Glomerular endothelial cell (primary cell): ENCODE measurements at places on chromosomes 7 and 10. TPM values are rescaled to one million over a fixed set of nuclear protein-coding genes. Genes with fewer than 3 reads are reported as not detected.

Gene UNC5B
- total RNA-seq = 19.5 and 69.5 TPM in 2 replicates

DNA sequence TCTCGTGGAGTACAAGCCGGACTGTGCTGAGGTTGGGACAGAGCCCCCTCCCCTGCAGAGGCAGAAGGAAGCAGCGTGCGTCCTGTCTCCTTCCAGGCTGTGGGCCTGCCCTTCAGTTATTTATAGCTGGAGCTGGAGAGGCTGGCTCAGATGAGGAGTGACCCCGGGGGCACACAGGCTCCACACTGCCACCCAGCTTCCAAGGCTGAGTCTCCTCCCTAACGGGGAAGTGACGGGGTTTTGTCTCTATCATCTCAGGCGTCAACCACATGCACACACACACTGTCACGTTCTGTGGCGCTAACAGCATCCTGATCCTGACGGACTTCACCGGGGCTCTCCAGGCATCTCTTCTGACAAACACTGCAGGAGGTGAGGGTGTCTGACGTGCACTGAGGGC is 25.4 kb downstream of the AMZ1 start:
- DNase-seq = no peak

Gene DOCK4
- total RNA-seq = 112 and 150 TPM in 2 replicates

Gene OR9A2
- 0.18 TPM in 1 of 2 replicates, not detected in the other for total RNA-seq

Gene C10orf105
- total RNA-seq = not detected in 2 replicates

DNA sequence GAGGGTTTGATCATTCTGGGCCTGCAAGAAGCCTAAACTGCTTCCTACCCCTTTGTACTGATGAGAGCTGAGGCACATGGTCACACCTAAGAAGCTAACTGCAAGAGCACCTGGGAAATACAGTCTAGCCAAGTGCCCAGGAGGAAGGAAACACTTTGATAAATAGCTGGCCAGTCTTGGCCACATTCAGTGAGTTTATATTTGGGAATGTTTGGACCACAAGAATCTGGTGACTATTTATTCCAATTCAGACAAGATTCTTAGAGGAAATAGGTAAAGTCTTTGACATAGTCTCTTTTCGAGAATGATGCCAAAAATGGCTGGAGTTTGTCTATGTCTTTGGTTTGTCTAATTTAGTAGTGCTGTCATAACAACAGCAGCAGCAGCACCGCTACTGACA is 213.6 kb downstream of the KIF20B start:
- DNase-seq = no peak

Gene PPIA
- 2,756 and 3,660 TPM in 2 replicates for total RNA-seq

- no peak for DNase-seq
These were observed 555 bp downstream of the PHF14 start for GRCh38 chr7:10973942-10974911.

DNA sequence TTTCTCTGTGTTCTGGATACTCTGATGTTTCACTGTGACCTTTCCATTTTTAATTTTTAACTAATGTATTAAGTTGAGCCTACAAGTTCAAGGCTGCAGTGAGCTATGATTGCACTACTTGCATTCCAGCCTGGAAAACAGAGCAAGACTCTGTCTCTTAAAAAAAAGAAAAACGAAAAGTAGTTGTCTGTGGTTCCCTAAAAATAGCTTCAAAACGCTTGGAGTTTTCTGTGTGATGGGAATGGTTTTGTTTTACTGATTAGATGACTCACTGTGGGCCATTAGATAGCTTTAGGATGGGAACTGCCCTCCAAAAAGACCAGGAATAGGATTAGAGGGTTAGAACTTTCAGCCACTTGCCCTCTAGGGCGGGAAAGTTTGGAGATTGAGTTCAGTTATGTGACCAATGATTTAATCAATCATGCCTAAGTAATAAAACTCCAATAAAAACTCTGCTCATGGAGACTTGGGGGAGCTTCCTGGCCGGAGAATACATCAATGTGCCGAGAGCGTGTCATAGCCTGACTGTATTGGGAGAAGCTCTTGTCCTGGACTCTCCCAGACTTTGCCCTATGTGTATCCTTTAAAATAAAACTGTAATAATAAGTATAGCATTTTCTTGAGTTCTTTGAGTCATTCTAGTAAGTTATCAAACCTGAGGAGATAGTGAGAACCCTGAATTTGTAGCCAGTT is 147.1 kb downstream of the LYZL1 start:
- no peak for DNase-seq

Gene ZEB1
- total RNA-seq = 61.0 and 105 TPM in 2 replicates

DNA sequence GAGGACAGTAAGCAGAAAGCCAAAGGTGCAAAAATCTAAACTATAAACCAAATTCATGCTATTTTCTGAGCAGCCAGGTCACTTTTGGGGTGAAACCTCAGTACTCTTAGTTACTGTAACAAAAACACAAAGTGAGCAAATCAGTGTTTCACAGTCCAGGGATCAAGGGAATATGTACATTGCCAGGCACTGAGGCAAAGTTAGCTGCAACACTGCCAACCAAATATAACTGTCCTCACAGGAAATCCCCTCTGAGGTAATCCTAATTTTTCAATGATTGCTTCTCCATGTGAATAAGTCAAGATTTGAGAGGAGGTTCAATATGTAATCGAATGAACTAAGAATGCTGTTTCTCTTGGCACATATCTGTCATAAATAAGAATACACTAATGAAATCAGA is 229.7 kb downstream of the TSPAN12 start:
- DNase-seq = no peak

Gene CYP3A4
- total RNA-seq = not detected in 2 replicates

- DNase-seq = no peak
These were observed 4.0 kb downstream of the SNCG start for GRCh38 chr10:86962136-86962980.

- DNase-seq = no peak
These were observed 28.5 kb downstream of the CHCHD3 start for GRCh38 chr7:133053321-133053891.

Gene AKR1E2
- 6.9 and 16.3 TPM in 2 replicates for total RNA-seq

DNA sequence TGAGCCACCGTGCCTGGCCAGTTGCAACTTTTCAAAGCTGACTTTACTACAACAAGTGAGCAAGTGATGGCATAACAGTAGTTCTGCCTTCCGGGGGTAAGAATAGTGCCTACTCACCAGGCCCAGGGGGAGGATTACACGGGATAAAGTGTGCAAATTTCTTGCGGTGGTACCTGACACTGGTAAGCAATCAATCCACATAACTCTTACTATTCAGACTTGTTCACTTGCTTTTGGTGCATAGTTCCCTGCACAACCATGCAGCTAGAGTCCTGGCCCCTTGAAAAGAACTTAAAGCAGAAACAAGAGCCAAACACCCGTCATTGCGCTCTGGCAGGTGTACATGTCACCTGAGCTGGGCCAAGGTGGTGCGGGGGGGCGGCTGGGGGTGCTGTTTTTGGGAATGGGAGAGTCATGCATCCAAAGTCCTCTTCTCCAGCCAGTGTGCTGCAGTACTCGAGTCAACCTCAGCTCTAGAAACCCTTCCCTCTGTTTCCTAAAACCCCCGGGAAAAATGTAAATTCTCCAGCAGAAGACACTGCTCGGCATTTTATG is 5.4 kb upstream of the COBL start:
- DNase-seq = no peak

GRCh38 chr7:69714886-69715576 is 116.8 kb downstream of the AUTS2 start:
- DNase-seq = no peak

GRCh38 chr7:108452707-108453106 is 3.5 kb downstream of the NRCAM start:
- DNase-seq = no peak

DNA sequence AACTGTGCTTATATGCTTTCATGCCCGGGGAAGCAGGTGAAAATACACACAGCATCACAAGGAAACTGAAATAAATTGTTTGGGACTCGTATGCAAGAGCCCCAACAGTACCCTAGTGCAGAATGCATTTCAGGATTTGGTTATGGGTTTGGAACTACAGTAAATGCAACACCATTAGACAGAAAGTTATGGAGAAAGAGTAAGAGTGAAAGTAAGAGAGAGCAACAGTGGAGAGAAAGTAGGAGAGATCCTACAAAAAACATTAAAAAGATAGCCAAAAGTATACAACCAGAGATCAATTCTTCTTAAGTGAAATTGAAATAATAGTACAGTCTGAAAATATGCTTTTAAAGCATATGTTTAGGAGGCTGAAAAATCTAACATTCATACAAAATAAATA is 231.1 kb downstream of the TFEC start:
- no peak for DNase-seq

DNA sequence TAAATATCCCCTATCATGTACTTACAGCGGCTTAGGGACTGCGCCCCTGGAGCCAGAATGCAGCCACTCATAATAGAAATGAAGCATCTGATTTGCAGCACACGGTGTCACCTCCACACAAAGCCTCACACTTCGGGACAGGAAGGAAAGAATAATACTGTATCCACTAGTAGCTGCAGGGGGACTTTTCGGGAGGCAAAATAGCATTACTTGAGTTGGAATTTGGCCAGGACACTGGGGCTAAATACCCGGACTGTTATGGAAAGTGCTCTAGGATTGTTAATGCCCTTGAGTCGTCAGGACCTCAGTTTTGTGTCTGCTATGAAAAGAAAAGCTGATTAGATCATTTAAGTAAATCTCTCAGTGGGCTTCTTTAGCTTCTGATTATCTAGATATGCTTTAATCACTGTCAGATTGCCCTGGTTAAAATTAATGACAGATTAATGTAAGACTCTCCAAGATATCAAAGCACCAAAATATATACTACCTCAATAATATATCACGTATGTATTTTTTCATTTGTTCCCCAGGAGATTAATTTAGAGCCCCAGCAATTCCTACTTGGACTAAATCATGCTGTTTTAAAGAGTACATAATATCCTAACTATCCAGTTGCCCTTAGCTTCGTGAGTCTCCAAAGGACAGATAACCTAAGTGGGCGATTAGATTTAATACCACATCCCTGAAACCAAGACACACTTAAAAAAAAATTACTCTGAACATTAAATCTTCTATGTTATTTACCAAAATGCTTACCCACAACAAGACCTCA is 173.0 kb upstream of the NEBL start:
- no peak for DNase-seq

GRCh38 chr7:78558566-78558965 is 760.0 kb downstream of the PHTF2 start:
- no peak for DNase-seq

GRCh38 chr7:6078548-6078947 is 47.4 kb downstream of the ANKRD61 start:
- DNase-seq = no peak
